ENCODE measurements at places on chromosomes 7 and 10.

- no peak for DNase-seq
Observed at GRCh38 chr7:122123746-122124145, 20.3 kb downstream of the AASS start.

DNA sequence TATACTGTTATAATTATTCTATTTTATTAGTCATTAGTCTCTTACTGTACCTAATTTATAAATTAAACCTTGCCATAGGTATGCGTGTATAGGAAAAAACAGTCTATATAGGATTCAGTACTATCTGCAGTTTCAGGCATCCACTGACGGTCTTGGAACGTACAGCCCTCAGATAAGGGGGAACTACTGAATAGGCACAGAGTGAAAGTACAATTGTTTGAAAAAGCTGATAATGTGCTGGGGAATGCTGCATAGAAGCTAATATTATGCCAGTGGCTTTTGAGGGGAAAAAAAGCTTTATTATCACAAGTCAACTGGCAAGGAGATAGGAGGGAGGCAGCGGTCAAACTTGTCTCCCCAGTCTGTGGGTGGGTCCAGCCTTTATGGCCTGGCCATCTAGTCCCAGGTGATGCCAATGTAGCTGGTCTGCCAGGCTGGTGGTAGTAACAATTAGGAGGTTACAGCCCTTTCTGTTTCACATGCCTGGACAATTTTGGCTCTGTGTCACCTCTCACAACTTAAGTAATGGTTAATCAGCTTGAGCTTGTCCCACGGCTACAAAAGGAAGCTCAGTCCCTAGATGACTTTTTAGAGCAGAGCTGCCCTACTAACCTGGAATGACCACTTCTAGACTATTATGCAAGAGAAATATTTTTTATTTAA is 8.3 kb upstream of the FMC1 start:
- DNase-seq = no peak

GRCh38 chr10:28533186-28533564 is 257 bp downstream of the WAC start:
- no peak for DNase-seq

- no peak for DNase-seq
Observed at GRCh38 chr10:119693262-119693957, 32.4 kb upstream of the INPP5F start.

- DNase-seq = no peak
Observed at GRCh38 chr10:100516847-100517246, 2.8 kb downstream of the SEC31B start.

DNA sequence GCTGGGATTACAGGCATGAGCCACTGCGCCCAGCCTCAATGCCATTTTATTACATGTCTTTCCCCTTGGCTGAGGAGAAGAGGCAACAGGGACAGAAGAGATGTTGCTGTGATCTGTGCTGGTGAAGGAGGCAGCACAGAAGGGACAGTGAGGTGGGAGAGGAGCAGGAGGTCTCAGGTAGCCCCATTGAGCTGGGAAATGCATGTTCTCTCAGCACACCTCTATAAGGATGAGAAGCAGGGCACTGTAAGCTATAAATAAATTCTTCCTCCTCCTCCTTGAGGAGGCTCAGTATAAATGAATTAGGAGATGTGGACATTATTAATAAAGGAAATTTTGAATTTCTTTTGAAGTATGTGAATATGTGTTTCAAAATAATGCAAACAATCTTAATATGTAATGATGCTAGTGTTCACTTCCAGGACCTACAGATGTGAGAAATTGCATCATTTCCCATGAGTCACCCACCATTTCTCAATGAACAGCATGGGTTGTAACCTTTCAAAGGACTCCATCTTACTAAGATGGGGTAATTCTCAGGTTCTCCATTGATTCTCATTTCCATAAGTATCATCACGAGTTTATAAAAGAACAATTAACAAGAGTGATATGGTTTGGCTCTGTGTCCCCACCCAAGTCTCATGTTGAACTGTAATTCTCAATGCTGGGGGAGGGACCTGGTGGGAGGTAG is 88.9 kb upstream of the ODAD2 start:
- no peak for DNase-seq

DNA sequence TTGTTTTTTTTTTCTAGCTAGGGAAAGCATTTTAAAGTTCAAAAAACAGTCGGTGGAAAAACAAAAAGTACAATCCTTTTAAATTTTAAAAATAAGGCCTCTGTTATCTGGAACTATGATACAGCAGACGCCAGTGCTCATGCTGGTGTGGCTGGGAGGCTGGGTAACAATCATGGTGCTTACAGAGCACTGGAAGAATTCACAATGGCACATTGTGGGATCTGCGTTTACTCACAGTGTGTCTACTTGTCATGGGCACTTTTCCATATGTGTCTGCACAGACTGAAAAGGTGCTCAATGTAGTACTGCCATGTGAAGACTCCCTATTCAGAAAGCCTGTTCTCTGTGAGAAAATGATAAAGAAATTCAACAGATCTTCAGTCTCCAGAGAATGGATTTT is 278.2 kb upstream of the IMMP2L start:
- DNase-seq = no peak

- no peak for DNase-seq
Observed at GRCh38 chr7:142690554-142691182, 58.6 kb upstream of the PRSS1 start.

DNA sequence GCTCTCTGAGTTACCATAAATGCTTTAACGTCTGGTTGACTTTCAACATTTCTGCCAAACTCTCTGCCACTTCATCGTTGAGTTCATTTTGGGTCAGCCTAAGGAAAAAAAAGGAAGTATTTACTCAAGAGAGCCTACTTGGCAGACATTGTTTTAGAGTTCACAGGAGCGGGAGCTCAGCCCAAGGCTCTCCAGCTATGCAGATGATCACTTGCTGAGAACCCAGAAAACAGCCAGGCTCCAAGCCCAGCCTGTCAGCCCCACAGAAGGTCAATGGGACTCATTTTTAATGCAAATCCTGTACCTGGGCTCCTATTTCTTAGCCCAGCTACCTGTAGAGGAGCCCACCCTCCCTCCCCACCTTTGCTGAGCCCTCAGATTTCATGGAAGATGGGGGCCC is 45.5 kb downstream of the NOD1 start:
- DNase-seq = no peak

- DNase-seq = no peak
Observed at GRCh38 chr7:2019711-2020511, 212.8 kb downstream of the MAD1L1 start.

All from progenitor cell of endocrine pancreas (in vitro differentiated cells).